CD4-positive, CD25-positive, alpha-beta regulatory T cell (primary cell): ENCODE measurements at places on chromosomes 3 and 15.
A peak's percentile ranks its signal among the peaks of the same experiment; 100 is the strongest.

DNA sequence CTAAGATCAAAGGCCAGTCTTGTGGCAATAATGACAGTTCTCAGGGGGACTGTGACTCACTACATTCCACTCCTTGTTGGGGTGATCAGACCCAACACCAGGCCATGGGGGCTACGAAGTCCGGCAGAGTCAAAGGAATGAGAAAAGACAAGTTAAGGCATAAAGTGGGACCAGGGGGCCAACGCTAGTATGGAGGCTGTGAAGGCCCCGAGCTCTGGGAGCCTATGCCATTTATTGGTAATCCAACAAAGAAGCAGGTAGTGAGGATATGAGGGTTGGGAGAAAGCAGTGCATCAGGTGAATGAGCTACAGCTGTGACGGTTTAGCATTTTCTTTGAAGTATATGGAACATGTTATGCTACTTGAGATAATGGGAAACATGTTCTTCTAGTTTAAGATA is 104.4 kb upstream of the C2CD4B start:
- DNase-seq, result no peak

GRCh38 chr15:86001200-86001599 is 78.5 kb upstream of the AGBL1 start:
- no peak for DNase-seq

DNA sequence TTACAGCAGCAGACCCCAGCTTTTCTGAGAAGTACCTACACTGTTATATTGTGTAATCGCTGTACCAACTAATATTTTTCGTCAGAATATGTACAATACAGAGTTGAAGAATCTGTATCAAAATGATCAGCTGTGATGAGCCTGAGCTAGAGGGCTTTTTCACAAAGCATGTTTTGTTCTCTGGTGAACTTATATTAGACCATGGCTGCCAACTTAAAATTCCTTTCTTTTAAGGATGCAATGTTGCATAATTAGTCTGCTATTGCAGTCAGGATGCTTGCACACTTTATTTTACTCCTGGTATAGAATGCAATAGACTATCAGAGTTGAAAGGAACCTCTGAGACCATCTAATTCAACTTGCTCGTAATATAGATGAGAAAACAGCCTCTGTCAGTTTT is 127.8 kb downstream of the RBMS3 start:
- no peak for DNase-seq

GRCh38 chr3:54518011-54518675 is 395.8 kb downstream of the CACNA2D3 start:
- DNase-seq, result no peak

DNA sequence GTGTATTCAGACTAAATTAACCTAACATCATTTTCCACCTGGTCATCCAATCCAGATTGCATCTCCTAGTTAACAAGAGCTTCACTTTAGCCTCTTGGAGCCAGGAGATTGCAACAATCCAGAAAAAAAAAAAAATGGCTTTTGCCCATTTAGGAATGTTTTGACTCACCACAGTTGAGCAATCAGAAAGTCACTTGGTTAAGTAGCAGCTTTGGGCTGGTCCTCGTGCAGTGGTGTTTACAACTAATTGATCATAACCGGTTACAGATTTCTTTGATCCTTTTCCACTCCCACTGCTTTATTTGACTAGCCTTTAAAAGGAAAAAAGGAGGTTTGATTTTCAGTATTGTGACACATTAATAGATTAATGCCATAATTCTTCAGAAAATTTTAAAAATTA is 688.8 kb upstream of the CCDC54 start:
- no peak for DNase-seq

DNA sequence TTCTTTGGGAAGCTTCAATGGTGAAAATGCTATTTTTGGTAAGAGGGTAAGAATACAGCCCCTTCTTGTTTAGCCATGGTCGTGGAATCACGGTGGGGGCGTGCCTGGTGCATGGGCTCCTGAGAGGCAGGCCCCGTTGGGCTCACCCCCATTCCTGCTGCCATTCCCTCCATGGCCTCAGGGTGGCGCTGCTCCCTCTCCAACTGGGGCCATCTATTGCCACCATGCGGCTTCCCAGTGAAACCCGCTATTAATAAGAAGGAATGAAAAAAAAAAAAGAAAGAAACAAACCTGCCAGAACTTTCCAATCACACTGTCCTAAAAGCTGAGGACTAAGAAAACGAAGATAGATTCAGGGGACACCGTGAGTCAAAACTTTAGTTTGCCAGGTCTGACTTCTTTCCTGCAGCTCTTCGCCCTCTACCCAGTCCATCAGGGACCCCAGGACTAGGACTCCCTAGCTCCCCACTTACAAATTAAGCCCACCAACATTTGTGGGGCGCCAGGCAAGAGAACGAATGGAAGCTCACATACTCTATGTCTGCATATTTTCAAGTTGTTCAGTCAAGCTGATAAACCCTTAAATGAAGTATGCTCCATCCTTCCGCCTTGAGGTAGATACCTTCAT is 30.6 kb upstream of the ABHD2 start:
- DNase-seq, result peak; percentile 64
